Stimulated activated CD4-positive, alpha-beta T cell treated with anti-CD3 and anti-CD28 coated beads, TNF-alpha, amount 100 ng/mL, for 24 hours (primary cell): ENCODE measurements at places on chromosomes 7 and 10.

- no peak for DNase-seq
These were observed 93.8 kb downstream of the WDR37 start for GRCh38 chr10:1149793-1150637.

DNA sequence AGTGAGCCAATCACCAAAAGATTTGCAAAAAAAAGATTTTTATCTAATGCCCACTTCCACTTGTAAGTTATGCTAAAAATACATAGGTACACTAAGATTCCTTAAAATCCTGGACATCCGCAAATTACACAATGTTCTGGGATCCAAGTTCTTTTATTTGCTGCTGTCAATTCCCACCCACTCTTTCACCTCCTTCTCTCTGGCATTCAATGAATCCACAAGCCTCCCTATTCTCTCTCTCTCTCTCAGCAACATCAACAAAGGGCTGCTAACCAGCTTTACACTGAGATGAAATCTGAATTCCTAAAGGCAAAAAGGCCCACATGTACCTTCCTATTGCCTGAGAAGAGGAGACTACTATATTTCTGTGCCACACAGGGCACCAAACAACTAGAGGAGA lies 99.9 kb downstream of the ARMH3 start:
- no peak for DNase-seq

- DNase-seq = no peak
These were observed 19.9 kb upstream of the FAM180A start for GRCh38 chr7:135768467-135768866.

DNA sequence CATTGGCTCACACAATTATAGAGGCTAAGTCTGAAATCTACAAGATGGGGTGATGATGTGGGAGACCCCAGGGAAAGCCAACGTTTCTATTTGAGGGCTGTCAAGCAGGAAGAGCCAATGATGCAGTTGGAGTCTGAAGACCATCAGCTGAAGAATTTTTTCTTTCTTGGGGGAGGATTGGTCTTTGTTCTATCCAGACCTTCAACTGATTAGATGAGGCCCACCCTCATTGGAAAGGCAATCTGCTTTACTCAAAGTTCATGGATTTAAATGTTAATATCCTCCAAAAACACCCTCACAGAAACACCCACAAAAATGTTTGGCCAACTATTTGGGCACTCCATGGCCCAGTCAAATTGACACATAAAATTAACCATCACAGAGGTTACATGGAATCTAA lies 44.3 kb upstream of the DNAJC1 start:
- DNase-seq = no peak

GRCh38 chr7:75869776-75870379 lies 9.0 kb upstream of the RHBDD2 start:
- DNase-seq = no peak

DNA sequence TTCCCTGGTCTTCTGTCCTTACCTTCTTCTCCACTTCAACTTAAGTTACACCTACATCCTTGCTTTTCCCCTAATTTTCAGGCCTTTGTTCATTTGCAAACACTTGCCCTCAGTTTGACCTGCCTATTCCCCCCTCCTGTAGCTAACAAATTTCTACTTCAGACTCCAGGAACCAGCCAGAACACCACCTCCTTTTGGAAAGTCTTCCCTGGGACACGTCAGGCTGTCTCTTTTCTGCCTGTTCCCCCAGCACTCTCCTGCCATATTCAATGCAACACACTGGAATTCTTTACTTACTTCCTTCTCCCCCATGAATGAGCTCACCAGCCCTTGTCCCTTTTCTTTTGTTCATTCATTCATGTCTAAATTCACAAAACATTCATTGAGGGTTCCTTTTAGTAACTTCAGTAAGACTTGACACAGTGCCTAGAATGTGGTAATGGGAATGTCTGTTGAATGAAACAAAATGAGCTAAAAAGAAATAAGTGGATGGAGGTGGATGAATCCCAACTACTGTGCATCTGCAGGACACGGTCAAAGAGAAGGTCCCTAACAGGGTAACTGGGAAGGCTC lies 478.0 kb downstream of the KCNMA1 start:
- no peak for DNase-seq
